Effector CD8-positive, alpha-beta T cell (primary cell): ENCODE measurements at places on chromosomes 6 and 20.

GRCh38 chr20:60250251-60250650, 292.0 kb downstream of the CDH26 start:
- DNase-seq, result no peak

DNA sequence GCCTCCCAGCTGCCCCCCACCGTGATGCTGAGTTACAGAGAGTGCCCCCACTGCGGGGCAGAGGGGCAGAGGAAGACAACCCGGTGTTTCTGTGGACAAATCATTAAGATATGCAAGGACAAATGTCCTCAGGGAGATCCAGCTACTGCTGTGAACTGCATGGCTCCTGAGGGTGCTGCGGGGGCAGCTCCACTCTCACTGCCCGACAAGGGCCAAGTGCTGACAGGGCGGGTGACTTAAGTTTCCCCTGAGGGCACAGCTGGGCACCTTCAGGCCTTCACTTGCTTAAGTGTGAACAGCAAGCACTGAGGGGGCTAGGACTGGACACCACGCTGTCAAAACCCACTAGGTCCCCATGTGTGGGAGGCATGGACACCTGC, 26.2 kb upstream of the TCFL5 start:
- DNase-seq, result no peak

DNA sequence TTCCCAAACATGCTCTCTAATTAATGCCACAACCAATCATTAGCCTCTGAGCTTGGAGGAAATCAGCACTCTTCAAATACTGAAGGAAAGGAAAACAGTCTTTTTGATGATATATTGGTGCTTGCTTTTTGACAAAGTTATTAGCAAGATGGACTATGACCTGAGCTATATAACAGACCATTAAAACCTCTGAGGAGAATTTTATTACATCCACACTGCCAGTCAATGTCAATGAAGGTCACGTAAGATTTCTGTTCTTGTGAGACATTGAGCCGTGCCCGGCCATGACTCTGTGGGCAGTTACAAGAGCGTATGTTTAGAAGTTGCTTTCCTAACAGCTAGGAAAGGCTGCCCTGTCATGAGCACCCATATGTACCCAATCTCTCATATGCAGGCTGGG, 659.0 kb downstream of the UTRN start:
- no peak for DNase-seq

- DNase-seq, result no peak
These were observed 50.8 kb downstream of the RPF2 start for GRCh38 chr6:111032484-111033140.

- DNase-seq, result no peak
These were observed 368.3 kb upstream of the SASH1 start for GRCh38 chr6:147974376-147974775.

DNA sequence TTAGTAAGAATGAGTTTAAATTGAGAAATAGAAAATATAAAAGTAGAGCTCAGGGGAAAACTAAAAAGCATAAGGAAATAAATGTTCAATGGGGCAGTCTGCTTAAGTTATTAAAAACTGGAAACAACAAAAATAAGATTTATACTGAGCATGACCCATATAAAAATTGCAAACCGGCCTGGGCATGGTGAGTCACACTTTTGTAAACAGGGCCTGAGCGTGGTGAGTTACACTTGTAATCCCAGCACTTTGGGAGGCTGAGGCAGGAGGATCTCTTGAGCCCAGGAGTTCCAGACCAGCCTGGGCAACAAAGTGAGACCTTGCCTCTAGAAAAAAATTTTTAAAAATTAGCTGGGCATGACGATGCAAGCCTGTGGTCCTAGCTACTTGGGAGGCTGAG, 74.6 kb downstream of the TMEM244 start:
- no peak for DNase-seq

GRCh38 chr6:34914358-34914757, 25.3 kb downstream of the ANKS1A start:
- no peak for DNase-seq

- DNase-seq, result no peak
These were observed 132.7 kb downstream of the AGPAT4 start for GRCh38 chr6:161141173-161141572.

DNA sequence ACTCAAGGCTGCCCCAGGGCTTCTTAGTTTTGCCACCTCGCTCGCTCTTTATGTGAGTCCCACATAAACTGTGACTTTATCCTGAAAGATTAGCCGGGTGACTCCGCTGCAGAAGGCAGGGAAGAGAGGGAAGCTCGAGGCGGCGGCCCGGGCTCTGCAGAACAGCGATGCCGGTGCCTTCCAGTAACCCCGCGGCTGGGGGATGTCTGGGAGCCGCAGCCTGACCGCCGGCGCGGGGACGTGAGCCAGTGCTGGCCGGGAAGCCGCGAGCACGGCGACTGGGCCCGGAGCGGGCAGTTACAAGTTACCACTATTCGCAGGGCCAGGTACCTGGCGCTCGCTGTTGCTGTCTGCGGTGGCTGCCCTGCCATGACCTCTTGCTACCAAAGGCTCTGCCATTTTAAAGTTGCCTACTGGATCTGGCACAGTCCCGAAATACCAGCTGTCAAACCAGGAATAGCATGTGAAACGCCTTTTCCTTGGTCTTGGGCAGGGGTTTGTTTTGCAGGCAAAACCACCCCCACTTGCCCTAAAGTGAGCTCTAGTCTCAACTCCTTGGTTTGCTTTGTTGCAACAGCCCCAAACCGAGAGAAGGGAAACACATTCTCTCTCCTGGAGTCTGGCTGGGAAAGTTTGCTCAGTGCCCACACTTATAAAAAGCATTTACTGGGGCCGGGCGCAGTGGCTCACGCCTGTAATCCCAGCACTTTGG, 124.0 kb upstream of the SLC2A12 start:
- DNase-seq, result no peak

DNA sequence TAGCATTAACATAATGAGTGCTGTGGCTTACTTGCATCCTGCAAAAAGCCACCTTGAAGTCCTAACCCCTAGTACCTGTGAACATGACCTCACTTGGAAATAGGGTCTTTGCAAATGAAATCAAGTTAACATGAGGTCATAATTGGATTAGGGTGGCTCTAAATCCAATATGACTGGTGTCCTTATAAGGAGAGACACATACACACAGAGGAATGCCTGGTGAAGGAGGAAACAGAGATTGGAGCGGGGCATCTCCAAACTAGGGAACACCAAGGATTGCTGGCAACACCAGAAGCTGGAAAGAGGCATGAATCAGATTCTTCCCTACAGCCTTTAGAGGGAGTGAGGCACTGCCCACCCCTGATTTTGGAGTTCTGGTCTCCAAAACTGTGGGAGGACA, 17.6 kb upstream of the RPS6KA2 start:
- DNase-seq, result no peak

DNA sequence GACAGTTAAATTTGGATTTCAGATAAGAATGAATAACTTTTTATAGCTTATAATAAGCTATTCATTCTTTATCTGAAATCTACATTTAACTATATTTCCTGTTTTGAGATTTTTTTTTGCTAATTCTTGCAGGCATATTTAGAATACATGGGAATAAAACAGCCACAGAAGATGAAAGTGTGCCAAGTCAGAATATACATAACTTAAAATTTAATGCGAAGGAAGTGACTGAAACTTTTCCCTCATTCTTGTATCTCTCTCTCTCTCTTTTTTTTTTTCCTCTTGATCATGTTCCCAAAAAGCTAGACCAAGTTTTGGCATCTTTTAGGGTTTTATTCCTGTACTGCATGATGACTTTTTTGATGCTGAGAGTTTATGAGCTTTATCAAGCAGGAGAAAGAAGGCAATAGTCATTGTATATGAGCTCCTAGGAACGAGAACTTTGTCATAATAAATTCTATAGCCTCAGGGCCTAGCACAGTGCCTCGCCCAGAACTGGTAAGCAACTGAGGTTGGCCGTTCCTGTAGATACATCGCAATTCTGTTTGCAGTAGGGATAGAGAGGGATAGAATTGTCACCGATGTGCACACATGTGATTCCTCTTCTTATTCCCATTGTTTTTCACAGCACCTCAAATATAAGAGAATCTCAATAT, 205.2 kb downstream of the MYLK4 start:
- no peak for DNase-seq

DNA sequence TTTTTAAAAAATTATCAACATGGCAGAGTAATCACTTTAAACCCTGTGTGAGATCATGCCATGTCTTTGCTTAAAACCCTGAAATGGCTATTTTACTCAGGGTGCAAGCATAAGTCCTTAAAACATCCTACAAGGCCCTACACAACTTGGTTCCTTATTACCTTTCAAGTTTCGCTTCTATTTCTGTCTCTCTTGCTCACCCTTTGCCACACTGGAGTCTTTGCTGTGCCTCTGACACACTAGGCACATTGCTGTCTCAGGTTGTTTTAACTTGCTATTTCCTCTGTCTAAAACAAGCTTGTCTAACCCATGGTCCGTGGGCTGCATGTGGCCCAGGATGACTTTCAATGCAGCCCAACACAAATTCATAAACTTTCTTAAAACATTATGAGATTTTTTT, 55.6 kb downstream of the KIAA0408 start:
- no peak for DNase-seq

DNA sequence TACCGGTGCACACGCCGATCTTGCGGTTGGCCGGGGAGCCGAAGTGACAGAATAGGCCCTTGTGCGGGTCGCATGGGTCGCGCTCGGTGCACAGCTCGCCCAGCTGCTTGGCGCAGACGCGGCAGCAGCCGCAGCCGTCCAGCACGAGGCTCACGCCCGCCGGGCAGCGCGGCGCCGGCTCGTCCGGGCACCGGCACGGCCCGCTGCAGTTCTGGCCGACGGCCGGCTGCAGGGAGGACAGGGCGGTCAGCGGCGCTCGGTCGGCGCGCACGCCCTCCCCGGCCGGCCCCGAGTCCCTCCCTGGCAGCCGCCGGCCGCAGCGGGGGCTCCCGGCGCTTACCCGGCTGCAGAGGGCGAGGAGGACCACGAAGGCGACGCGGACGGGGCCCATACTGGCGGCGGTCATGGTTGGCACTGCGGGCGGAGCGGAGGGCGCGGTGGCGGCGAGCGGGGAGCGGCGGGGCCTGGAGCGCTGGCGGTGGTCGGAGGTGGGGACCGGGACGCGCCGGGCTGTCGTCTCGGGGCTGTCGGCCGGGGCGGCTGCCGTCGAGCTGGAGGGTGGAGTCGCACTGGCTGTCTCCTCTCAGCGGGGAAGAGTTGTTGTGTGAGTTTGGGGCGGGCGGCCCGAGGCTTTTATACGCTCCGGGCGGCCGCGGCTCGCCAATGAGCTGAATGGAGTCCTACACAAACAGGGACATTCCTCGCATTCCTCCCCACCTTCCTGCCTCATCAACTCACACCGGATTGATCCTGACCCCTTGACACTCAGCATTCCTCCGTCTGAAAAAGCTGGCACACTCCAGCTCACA, at the start of gene CCN2:
Gene CCN2 (minus strand): TSS at position 606 of the 809 bp plus-strand sequence. CDS start 200 bp downstream, at position 406.
- no peak for DNase-seq

DNA sequence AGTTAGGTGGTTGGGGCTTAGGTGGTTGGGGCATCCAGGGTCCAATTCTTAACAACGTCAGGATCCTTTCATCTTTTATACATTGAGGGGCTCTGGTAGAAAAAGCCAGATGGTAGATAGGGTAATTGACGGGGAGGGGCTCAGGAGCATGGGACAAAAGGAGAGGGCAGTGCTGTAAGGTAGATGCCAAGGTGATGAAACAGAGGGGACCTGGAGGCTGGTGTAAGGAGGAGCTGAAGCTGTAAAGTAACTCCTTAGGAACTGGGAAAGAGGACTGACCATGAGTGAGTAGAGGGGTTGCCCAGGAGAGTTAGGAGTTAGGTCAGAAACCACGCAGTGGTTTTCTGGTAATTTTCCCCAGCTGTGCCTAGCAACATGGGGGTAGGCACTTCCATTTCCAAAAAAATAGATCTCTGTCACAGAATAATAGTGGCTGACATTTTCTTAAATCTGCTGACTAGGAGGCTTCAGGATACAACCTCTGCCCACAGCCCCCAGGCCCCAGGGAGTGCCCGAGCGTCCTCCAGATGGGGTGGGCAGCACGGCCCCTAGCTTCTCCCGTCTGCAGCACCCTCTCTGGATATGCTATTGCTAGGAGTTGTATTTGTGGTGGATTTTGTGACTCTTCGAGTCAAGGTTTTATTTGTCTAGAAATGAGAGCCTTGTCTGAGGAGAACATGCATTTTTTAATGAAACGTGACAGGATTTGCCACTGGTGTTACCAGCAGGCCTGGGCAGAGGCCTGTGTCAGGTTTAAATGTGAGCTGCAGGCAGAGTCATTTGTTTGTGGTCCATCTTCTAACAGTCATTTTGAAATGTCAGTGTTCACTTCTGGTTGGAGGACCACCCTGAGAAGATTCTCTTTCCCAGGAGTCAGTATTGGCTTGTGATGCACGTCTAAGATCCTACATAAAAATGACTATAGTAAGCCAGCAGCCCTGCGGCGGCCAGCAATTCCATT, 44.6 kb downstream of the TULP4 start:
- no peak for DNase-seq

DNA sequence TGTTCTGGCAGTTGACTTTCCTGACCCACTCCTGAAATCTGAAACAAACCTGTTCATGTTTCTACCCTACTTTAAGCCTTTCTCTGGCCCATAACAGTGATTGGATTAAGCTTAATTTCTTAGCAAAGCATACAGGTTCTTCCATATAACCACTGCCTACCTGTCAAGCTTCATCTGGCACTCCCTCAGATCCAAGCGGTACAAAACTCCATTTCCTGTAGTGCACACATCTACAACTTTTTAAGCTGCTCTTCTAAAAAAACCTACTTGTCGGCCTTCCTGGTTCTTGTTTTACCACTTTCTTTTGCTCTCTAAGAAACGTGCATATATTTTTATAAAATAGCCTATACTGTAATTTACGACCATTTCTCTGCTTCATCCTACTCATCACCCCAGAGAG, 916 bp upstream of the PPP1R11 start:
- no peak for DNase-seq

GRCh38 chr6:135535989-135536414, 38.5 kb upstream of the AHI1 start:
- no peak for DNase-seq

GRCh38 chr6:30283761-30284160, 43.0 kb upstream of the TRIM39 start:
- DNase-seq, result no peak

DNA sequence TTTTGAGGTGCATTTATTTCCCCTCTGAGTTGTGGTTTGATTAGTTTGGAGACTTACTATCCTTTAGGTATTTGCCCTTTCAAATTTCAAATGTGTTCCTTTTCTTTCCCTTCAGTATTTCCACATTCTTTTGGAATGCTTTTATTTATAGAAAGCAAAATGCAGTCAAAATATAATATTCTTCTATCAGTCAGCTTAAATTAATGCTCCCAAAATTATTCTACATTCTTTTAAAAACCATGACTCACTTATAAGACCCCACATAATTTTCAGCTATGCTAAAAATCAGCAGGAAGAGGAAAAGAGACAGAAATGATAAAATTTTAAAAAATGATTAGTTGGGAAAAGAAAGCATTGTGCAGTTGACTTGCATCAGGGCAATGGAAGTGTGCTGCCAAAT, 180.0 kb upstream of the SMLR1 start:
- no peak for DNase-seq

- no peak for DNase-seq
These were observed 46.3 kb upstream of the SRPK1 start for GRCh38 chr6:35967076-35967774.

- DNase-seq, result no peak
These were observed 4.9 kb upstream of the EDN3 start for GRCh38 chr20:59295531-59295930.
